ENCODE measurements at places on chromosomes 13 and 19. TPM values are rescaled to one million over a fixed set of nuclear protein-coding genes. Genes with fewer than 3 reads are reported as not detected.

The CEACAM3 gene
- total RNA-seq = not detected

DNA sequence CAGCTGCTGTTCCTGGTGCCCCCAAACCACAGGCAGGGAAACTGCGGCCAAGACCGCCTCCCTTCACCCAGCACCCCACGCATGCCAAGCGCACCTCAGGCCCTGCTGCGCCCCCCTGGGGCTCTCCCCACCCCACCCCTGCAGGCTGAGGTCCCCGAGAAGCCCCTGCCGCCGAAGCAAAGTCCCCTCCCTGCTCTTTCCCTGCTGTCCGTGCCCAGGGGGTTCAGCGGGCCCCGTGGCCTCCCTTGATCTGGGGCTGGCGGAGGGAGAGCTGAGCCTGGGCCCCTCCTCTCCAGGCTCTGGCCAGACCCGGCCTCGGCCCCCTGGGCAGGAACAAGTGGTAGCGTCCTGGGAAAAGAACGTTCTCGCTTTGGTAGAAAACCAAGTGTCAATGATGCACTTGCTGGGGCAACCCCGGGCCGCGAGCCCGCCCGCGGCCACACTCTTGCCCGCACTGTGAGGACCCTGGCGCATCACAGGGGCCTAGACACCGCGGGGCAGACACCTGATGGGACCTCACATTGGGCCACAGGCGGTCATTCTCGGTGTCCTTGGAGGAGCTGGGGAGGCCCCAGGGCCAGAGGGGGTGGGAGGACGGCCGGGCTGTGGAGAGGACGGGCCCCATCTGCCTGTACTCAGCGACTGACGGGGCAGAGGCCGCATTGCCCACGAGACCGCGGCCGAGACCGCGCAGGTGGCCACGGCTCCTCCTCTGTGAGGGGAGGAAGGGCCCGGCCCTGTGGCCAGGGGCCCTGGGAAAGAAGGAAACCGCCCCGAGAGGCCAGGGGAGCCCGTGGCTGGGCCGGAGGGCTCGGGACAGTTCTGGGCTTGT lies 29.0 kb downstream of the GPX4 start:
- no peak for DNase-seq

DNA sequence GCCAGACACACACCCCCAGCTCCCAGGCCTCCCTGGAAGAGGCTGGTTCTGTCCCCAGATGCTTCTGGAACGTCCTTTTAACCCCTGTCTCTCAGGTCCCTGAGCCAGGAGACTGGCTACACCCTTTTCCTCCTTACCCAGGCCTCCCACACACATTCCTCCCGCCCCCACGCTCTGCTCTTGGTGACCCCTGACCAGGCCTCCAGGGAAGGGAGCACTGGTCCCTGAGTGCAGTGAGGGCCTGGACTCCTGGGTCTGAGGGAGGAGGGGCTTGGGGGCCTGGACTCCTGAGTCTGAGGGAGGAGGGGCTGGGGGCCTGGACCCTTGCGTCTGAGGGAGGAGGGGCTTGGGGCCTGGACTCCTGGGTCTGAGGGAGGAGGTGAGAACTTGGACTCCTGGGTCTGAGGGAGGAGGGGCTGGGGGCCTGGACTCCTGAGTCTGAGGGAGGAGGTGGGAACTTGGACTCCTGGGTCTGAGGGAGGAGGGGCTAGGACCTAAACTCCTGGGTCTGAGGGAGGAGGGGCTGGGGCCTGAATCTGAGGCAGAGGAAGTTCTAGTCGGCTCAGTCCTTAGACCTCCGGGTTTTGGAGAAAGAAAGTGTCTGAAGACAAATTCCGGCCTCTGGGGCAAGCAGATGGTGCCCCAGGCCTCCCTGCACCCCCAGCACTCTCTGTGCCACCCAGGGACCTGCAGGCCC lies 527 bp downstream of the KLK6 start:
- no peak for DNase-seq

GRCh38 chr19:34432797-34433196 lies 4.6 kb downstream of the UBA2 start:
- no peak for DNase-seq

The NLRP9 gene
- not detected for total RNA-seq

GRCh38 chr13:76654263-76654662 lies 231.9 kb downstream of the KCTD12 start:
- no peak for DNase-seq

- peak; percentile 81 for DNase-seq
These were observed 20.3 kb upstream of the TRIM13 start for GRCh38 chr13:49976314-49977258.
